ENCODE measurements at places on chromosomes 5 and 9. TPM values are rescaled to one million over a fixed set of nuclear protein-coding genes. Genes with fewer than 3 reads are reported as not detected.

The C5orf46 gene
- total RNA-seq: not detected

The CDH9 gene
- 0.13 TPM for total RNA-seq

The ANKRD20A1 gene
- total RNA-seq: not detected

The PFN3 gene
- not detected for total RNA-seq

The CCDC192 gene
- not detected for total RNA-seq

The OTULINL gene
- total RNA-seq: 30.0 TPM

The THBS4 gene
- total RNA-seq: 0.51 TPM

The CD274 gene
- 6.7 TPM for total RNA-seq

The CCL21 gene
- not detected for total RNA-seq

The CNTNAP3B gene
- not detected for total RNA-seq

The IL13 gene
- 0.65 TPM for total RNA-seq

The PCAT7 gene
- not detected for total RNA-seq

The MYOZ3 gene
- not detected for total RNA-seq

The PAEP gene
- not detected for total RNA-seq

The NFX1 gene
- 55.8 TPM for total RNA-seq

The ELAVL2 gene
- total RNA-seq: 0.79 TPM

The PCDHB9 gene
- total RNA-seq: not detected

The TRIM36 gene
- total RNA-seq: not detected

The PCDHGC4 gene
- total RNA-seq: 0.51 TPM

The TBC1D9B gene
- total RNA-seq: 96.2 TPM

The PLAC8L1 gene
- total RNA-seq: 0.60 TPM

The MEIKIN gene
- total RNA-seq: not detected

The DBH gene
- total RNA-seq: 0.26 TPM

The PITX1 gene
- total RNA-seq: 0.32 TPM

The CXCL14 gene
- total RNA-seq: not detected

The LRRC26 gene
- total RNA-seq: not detected

The SLC6A3 gene
- not detected for total RNA-seq

The PCDHA9 gene
- total RNA-seq: not detected

The TRIM7 gene
- total RNA-seq: 1.6 TPM

The ICE1 gene
- total RNA-seq: 37.3 TPM

The NFIB gene
- 0.89 TPM for total RNA-seq

The PRLR gene
- 0.16 TPM for total RNA-seq

The SMIM33 gene
- total RNA-seq: 0.13 TPM

The STKLD1 gene
- total RNA-seq: 1.0 TPM

The CCDC69 gene
- total RNA-seq: 96.5 TPM

The TEX48 gene
- total RNA-seq: not detected

The PRRT1B gene
- total RNA-seq: not detected

The TRPM3 gene
- total RNA-seq: not detected

The DMRTA1 gene
- total RNA-seq: not detected

The IRX2 gene
- total RNA-seq: 0.13 TPM

The JADE2 gene
- total RNA-seq: 263 TPM

The IGFBPL1 gene
- total RNA-seq: not detected

The PCDHB10 gene
- not detected for total RNA-seq

The PARP8 gene
- 92.8 TPM for total RNA-seq

The GMCL2 gene
- not detected for total RNA-seq

The FCN2 gene
- not detected for total RNA-seq

The IL31RA gene
- not detected for total RNA-seq

The ECM2 gene
- not detected for total RNA-seq

The PRRX2 gene
- total RNA-seq: 0.26 TPM

The TAF1L gene
- total RNA-seq: not detected

The NEURL1B gene
- total RNA-seq: 0.07 TPM

The ARRDC1 gene
- 75.0 TPM for total RNA-seq

The PTPN3 gene
- total RNA-seq: 0.05 TPM

Data from T-cell (primary cell).